Stimulated activated CD8-positive, alpha-beta memory T cell treated with anti-CD3 and anti-CD28 coated beads, Interleukin-12 subunit alpha, Interleukin-12 subunit beta, amount 100 ng/mL, for 4 hours (primary cell): ENCODE measurements at places on chromosomes 12 and 14.

- DNase-seq = no peak
Measured at GRCh38 chr12:65609359-65609771, 214.9 kb upstream of the HMGA2 start.

GRCh38 chr12:64746663-64747062 is 12.5 kb downstream of the GNS start:
- no peak for DNase-seq

DNA sequence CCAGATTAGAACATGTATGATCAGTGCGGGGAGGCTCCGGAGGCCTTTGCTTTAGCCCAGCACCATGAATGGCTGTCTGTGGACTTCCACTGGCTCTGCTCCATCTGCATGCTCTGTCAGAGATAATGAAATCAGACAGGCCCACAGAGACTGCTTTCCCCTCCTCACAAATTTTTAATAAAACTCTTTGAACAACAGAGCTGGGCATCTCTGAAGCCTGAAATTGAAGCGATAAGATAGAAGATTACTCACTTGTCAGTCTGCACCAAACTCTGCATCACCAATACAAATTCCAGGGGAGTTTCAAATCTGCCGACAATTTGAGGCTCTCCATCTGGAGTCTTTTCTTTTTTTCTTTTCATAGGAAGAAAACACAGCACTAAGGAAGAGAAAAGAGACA is 110.0 kb downstream of the DYRK2 start:
- no peak for DNase-seq

GRCh38 chr12:14773685-14774073 is 29.6 kb downstream of the WBP11 start:
- DNase-seq = no peak

- no peak for DNase-seq
Measured at GRCh38 chr14:35509846-35510245, 24.1 kb upstream of the INSM2 start.

GRCh38 chr12:74105434-74105833 is 432.2 kb upstream of the ATXN7L3B start:
- DNase-seq = no peak

GRCh38 chr12:1740161-1740948 is 49.5 kb downstream of the ADIPOR2 start:
- DNase-seq = no peak

- DNase-seq = no peak
Measured at GRCh38 chr12:109065154-109065852, 12.9 kb downstream of the USP30 start.

DNA sequence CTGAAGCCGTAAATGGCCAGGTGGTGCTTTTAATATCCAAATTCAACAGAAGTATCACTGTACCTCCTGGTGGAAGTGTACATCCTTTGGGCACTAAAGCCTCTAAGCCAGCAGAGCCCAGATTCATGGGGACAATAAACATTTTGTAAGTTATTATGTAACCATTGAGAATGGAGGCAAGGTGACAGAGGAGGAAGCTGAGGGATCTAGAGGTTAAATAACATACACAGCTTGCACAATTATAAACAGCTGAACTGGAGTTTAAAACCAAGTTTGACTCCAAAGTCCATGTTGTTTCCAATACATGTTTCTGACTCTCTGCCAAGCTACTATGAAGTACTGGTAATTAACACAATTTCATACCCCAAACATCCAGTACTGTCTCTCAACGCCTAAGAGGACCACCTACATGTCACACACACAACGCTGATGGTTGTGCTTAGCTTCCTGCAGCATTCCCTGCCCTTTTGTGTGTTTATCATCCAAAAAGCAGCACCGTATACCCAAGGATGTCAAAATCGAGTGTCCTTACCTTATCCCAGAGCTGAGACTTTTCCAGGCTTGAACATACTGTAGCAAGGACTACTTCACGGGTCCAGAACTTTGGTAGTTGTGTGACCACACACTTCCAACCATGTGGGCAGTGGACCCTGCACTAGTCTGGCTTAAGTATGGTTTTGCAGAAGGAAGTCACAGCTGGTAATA is 41.3 kb downstream of the EGLN3 start:
- DNase-seq = no peak

DNA sequence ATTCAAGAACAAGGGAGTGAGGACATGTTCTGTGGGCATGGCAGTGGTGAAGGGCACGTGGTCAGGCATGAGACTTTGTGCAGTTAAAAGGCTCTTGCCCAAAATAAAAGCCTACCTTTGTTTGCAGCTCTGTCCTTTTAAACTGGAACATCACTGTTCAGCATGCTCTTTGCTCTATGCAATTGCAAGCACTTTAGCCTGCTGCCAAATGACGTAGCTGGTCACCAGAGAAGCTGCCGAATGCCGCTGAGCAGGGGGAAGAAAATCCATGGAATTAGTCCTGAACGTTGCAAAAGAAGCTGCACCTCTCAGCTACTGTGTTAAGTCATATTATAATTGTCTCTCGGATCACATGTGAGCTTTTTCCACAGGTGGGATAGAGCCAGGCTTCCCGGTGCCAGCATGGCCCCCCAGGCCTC is 176.3 kb upstream of the DIO2 start:
- DNase-seq = no peak

GRCh38 chr12:63083046-63083445 is 68.0 kb downstream of the AVPR1A start:
- DNase-seq = no peak

- DNase-seq = no peak
Measured at GRCh38 chr14:52269100-52269499, 1.6 kb downstream of the PTGDR start.

GRCh38 chr12:87953256-87953860 is 75.8 kb downstream of the C12orf50 start:
- DNase-seq = no peak

GRCh38 chr14:95253039-95253630 is 66.6 kb downstream of the CLMN start:
- no peak for DNase-seq

- DNase-seq = no peak
Measured at GRCh38 chr12:26428420-26428819, 233.0 kb downstream of the SSPN start.

DNA sequence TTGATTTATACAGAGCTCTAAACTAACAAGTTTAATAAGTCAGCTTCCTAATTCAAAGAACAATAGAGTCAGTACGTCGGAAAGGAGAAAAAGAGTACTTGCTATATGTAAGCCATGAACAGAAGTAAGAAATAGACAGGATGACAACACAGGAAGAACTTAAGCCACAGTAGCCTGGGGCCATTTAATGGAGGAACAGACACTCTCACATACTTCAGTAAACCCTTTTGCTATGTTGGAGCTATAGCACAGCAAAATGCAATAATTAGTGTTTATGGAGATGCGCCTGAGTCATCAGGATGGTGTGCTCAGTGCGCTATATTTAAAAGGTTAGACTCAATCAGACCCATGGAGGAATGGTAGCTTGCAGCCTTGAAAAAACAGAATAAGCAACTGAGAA is 61.0 kb downstream of the SRGAP1 start:
- no peak for DNase-seq

GRCh38 chr12:99824900-99825542 is 159.7 kb downstream of the ANKS1B start:
- DNase-seq = no peak

DNA sequence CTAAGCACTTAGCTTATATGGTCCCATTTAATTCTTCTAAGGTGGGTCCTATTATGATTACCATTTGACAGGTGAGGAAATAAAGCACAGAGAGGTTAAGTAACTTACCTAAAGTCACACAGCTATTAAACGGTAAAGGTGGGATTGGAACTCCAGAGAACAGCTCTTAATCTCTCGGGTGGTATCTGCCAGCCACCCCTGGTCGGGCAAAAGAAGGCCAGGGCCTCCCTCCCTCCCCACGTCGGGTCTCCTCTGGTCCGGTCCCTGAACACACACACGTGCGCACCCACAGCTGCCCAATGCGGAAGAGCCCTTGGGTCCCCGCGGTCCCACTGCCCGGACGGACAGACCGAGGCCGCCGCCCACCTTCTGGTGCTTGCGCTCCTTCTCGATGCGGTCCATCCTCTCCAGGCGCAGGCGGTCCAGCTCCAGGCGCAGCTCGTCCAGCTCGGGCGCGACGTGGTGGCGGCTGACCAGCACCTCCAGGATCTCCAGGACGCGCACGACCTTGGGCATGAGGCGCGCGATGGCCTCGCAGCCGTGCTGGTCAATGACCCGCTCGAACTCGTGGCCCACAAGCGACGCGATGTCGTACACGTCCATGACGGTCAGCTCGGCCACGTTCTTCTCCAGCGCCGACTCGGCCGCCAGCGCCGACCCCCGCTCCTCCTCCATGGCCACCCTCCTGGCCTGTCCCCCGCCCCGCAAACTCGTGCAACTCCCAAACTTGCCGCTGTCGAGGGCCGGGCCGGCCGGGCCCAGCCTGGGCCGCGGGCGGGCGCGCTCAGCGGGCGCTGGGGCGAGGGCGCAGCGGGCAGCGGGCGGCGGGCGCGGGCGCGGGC is 490 bp downstream of the RILPL1 start:
- DNase-seq = no peak

- DNase-seq = no peak
Measured at GRCh38 chr12:122459211-122459610, 36.7 kb upstream of the CLIP1 start.
